ENCODE measurements at places on chromosomes 1 and 21.

GRCh38 chr21:41585199-41585994, 77.4 kb upstream of the TMPRSS2 start:
- no peak for DNase-seq

DNA sequence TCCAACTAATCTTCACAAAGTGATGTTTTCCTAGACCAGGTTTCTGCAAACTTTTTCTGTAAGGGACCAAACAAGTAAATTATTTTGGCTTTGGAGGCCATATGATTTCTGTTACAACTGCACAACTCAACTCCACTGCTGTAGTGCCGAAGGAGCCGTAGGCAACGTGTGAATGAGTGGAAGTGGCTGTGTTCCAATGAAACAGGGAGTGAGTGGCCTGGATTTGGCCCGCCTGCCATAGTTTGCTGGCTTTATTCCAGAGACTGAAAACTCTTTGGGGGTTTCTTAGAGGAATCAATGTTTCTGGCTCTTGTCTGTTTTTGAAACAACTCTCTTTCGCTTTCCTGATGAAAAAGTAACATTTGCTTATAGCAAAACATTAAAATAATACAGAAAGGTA, 12.6 kb upstream of the ACTL8 start:
- DNase-seq: no peak

- DNase-seq: no peak
Measured at GRCh38 chr1:70146488-70146887, 58.9 kb downstream of the LRRC40 start.

GRCh38 chr1:159443066-159443750, 3.7 kb downstream of the OR10J1 start:
- DNase-seq: no peak

DNA sequence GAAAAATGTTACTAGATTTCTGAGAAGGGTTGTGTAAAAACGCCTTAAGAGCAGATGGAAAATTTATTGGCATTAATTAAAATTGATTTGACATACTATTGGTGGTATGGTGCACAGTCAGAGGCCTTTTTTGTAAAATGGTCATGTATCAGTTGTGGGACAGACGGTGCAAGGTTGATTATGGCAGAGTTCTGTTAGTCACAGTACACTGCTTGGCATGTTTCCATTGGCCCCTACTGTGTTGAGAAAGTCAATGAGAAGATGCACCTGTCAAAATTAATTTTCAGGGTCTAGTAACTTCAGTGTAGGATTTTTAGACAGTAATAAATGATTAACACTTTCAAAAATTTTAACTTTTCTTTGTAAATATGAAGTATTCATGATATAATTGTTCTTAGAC, 4.4 kb downstream of the B3GALT2 start:
- no peak for DNase-seq

DNA sequence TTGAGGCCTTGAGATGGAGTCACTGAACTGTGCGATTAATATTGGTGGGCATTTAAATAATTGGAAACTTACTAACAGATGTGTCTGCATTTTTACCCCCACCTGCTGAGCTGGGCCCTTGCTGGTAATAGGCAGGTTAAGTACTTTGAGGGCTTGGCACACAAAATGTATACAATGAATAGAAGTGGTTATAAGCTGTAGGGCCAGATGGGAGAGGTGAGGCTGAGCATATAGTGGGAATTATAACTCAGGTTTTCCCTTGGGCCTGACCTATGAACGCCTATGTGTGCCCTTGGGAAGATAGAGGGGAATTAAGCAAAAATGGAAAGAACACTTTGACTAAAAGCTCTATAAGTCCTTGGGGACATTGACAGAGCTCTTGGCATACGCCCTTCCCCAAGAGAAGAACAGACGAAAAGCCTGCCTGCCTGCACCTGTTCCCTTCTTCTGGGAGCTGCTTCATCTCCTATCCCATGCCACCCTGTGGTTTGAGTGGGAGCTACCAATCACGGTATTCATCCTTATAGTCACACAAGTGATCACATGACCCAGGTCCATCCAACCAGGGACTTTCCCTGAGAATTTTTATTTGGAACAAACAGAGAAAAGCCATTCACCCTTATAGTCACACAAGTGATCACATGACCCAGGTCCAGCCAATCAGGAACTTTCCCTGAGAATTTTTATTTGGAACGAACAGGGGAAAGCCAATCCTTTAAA, 260.7 kb upstream of the CSF3R start:
- no peak for DNase-seq

All from stimulated activated CD4-positive, alpha-beta T cell treated with anti-CD3 and anti-CD28 coated beads, Interleukin-15, amount 100 ng/mL, for 48 hours (primary cell).